ENCODE measurements at places on chromosomes 7 and 10. TPM values are rescaled to one million over a fixed set of nuclear protein-coding genes. Genes with fewer than 3 reads are reported as not detected.

The PKD2L1 gene
- total RNA-seq = not detected

The ACTL6B gene
- not detected for total RNA-seq

The JAKMIP3 gene
- total RNA-seq = under 0.01 TPM

The SMO gene
- 2.3 TPM for total RNA-seq

The RTKN2 gene
- under 0.01 TPM for total RNA-seq

DNA sequence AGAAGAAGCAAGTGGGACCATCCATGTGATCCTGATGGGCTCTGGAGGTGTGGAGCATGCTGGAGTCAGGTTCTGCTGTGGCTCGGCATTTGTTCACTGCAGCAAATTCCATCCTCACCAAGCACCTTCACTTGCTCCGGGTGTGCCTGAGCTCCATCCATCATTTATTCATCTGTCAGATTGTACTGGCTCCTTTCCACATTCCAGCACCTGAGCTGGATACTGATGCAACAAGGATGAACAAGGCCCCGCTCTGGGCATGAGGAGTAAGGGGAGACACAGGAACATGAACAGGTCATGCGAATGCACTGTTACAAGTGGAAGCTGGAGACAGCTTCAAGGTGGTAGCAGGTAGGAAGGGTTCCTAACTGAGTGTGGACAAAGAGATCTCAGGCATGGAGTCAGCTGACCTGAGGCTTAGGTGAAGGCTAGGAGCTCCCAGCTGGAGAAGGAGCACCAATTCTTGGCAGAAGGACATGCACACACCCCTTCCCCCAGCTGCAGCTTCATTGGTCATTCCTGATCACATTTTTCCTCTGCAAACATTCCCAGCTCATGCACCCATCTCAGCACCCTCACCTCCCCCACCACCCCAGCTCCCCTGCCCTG lies 133.7 kb upstream of the ZMIZ1 start:
- no peak for DNase-seq

DNA sequence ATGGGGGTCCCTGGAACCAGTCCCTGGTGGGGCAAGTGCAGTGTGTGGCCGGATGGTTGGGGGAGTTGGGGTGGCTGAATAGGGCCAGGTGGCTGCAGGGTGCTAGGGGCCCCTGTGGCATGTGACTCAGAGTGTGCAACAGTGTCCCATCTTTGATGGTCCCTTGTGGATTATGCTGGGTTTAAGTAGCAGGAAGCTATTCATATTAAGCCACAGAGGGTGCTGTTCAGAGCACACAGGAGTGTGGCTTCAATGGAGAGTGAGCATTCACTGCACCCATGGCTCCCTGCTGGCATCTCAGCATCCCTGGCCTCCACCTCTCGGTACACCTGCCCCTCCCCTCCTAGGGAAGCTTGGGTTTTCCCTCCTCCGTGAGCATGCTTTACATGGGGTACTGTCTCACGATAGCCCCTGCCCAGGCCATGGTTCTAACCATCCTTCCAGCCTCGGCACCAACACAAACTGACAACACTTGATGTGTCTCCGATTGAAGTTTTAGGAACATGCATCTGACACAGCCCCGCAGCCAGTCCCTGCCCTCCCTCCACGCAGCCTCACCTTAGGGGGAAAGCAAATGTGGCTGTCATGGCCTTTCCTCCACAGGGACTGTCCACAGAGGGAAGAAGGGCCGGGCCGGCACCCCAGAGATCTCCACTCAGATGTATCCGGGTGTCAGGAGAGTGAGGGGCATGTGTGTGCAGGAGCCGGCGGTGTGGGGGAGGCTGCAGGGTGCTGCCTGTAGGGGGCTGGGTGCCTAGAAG lies 30.4 kb upstream of the PPIF start:
- no peak for DNase-seq

- DNase-seq = no peak
Observed at GRCh38 chr7:73905360-73905759, 44.4 kb downstream of the TMEM270 start.

- no peak for DNase-seq
Observed at GRCh38 chr7:10875080-10875479, 98.6 kb upstream of the PHF14 start.

GRCh38 chr7:151759591-151760042 lies 117.3 kb downstream of the PRKAG2 start:
- peak; percentile 53 for DNase-seq

GRCh38 chr7:20030417-20030816 lies 186.8 kb downstream of the MACC1 start:
- no peak for DNase-seq

- no peak for DNase-seq
Observed at GRCh38 chr10:110229155-110229554, 21.8 kb downstream of the MXI1 start.

DNA sequence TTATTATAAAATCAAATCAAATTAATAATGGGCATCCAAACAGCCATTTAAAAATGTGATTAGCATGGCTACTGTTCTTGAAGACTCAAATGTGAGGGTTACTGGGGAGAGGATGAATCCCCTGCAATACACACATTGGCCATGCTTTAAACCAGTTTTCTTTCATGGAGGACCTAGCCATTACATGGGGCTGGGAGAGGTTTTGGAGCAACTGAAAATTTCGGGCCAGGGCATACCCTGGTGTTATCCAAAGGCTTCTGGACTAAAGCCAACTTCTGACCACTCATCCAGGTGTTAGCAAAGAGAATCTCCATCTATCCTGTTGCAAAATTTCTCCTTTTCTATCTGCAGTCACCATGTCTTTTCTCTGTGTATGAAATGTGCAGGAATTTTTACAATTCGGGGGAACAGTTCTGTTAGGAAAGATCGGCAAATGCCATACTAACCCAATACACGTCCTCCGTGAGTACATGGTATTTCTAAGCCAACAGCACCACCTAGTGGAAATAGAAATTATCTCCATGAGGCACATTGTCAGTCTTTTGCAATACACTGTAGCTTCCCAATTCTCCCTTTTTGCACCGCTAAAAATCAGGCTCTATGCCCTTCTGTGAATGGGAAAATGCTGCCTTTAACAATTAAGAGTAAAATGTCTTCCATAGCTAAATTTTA lies 47.0 kb upstream of the ZNF107 start:
- DNase-seq = peak; percentile 38

DNA sequence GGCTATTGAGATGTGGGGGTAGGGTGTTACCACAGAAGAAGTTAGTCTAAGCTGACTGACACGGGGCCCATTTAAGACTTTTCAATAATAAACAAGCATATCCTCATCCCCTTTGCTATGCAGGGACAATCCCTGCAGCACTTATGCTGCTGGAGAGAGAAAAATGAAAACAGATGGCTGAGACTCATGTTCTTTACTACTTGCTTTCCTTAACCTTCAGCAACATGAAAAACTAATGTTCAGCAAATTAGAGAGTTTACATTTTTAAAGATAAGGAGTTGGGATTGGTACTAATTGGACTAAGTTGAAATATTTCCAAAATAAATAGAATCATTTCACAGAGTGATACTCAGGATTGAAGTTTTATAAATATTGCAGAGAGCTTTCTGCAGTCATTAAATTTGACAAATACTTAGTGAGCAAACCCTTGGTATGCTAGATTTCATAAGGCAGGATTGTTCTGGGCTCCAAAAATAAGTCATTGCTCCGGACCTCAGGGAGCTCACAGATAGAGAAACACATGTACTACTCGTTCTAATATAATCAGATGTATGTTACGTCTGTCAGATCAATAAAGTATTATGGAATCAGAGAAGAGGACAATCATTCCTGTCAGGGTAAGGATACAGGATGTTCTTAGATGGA lies 147.1 kb upstream of the LRRN3 start:
- no peak for DNase-seq

GRCh38 chr10:14296065-14296709 lies 34.5 kb downstream of the FRMD4A start:
- peak; percentile 28 for DNase-seq
